ENCODE measurements at places on chromosomes 11 and 22.

GRCh38 chr11:26510164-26510563 is 61.9 kb downstream of the MUC15 start:
- no peak for DNase-seq

- no peak for DNase-seq
These were observed 110.9 kb downstream of the TSPAN18 start for GRCh38 chr11:44837661-44838060.

- DNase-seq: no peak
These were observed 91.5 kb downstream of the PHF21B start for GRCh38 chr22:44918166-44918924.

DNA sequence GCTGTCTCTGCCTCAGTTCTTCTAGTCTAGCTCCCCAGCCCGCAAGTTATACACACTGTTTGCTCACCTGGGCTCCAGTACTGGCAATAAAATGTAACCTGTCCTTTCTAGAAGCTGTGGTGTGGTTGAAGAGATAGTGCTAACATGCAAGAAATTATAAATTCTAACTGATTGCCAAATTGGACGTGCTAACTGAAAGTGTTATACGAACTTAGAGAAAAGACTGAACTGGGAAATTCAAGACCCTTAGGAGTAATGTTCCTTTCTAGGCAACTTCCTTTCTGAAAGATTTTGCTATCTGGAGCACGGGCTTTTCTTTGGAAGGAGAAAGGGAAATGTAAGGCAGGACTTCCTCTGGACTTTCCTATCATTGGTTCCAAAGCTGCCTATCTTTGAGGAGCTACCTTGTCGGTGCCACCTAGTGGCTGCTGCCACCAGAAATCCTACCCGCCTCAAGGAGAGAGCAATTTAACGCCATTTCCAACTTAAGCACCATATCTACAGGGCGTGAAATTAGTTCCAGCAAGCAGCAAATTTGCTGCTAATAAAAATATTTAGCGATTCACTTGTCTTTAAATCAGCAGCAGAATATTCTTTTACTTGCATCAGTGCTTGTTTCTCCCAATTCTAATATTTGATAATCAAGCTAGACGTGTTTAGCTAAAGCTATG is 12.7 kb upstream of the TMEM218 start:
- no peak for DNase-seq

DNA sequence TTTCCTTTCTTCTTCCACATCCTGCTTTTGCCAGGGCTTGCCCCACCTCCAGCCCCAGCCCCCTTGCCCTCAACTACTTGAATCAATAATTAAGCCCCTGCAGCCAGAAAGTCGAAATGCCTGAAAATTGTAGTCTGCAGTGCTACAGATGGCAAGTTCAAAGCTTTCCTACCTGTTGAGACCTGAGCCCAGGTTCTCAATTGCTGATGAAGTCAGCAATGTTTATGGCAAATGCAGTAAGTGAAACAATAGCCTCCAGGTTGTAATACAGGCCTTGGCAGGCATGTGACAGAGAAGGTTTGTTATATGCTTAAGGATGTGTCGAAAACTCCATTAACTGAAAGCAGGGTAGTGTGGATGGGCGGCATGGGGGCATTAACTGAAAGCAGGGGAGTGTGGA is 181.1 kb upstream of the SESN3 start:
- DNase-seq: no peak

DNA sequence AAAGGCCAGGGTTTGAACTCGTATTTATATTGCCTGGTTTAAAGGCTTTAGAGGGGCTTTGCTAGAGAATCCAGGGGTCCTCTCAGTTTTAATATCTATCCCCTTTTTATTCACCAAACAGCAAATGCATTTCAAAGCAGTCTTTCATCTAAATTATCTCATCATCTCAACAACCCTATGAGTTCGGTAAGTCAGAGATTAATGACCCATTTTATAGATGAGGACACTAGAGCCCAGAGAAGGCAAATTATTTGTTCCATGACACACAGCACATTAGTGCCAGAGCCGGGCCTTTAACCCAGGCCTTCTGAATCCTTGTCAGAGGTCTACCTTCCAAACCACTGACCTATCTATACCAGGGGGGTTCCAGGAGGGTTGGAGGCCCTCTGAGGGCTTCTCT is 16.8 kb upstream of the YWHAH start:
- no peak for DNase-seq

DNA sequence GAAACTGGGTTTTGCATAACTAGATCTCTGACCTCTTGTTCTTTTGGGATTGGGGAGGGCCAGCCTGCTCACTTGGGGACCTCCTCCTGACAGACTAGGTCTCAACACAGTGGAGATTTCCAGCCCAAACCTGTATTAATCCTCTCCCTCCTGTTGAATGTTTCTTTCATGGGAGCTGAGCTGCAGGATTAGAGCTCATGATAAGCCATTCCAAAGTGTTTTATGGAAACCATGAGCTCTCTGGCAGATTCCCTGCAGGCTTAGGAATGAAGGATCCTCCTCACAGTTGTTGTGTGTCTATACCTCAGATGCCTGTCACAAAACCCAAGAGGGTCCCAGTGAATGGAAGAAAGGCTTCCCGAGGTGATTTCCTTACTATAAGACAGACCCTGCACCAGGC is 248.4 kb upstream of the B3GAT1 start:
- DNase-seq: no peak

DNA sequence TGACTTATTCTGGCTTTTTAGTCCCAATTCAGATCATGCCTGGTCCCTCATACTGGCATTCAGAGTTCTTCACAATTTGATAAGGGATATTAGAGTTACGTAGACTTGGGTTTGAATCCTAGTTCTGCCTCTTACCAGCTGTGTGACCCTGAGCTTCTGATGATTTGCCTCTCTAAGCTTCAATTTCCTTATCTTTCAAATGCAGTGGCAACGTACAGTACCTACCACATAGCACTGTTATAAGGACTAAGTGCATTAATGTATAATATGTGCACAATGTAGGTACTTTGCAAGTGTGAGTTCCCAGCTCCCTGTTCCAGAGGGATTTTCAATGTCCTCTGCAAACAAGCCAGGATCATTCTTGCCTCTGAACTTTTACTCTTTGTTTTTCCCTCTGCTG is 7.3 kb downstream of the RHOG start:
- no peak for DNase-seq

DNA sequence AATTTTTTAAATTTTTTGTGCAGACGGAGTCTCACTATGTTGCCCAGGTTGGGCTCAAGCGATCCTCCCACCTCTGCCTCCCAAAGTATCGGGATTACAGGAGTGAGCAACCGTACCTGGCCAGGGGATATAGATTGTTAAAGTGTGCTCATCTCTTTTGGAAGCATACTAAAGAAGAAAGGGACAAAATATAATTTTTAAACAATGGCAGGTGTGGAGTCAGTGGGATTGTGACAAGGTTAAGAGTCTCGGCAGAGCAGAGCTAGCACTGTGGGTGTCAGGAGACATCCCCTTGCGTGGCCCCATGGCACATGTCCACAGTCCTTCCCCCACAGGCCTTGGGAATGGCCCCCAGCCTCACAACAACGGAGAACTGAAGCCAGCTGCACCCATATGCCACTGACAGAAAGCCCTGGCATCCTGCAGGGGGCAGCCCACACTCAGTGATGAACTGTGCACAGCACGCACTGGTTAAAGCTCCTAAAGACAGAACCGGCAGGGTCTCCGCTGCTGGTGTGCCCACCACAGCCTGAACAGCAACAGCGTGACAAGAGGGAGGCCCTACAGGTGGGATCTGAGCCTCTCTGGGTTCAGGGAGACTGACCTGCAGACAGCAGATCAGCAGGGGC is 29.9 kb downstream of the SERPIND1 start:
- peak; percentile 70 for DNase-seq

DNA sequence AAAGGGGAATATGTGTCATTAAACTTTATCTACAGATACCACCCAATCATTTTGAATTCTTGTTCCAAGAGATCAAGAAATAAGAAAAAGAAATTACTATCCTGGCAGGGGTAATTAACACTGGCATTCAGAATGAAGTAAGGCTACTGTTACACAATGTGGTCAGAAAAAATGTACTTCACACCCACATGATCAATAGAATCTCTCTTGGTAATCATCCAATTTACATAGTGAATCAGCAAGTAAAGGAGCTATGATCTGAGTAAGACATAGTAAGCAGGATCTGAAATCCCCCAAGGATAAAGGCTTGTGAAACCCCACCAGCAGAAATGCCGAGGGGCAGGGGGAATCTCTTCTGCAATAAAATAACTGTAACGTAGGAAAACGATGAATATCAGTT is 466.5 kb downstream of the FAM181B start:
- DNase-seq: no peak

DNA sequence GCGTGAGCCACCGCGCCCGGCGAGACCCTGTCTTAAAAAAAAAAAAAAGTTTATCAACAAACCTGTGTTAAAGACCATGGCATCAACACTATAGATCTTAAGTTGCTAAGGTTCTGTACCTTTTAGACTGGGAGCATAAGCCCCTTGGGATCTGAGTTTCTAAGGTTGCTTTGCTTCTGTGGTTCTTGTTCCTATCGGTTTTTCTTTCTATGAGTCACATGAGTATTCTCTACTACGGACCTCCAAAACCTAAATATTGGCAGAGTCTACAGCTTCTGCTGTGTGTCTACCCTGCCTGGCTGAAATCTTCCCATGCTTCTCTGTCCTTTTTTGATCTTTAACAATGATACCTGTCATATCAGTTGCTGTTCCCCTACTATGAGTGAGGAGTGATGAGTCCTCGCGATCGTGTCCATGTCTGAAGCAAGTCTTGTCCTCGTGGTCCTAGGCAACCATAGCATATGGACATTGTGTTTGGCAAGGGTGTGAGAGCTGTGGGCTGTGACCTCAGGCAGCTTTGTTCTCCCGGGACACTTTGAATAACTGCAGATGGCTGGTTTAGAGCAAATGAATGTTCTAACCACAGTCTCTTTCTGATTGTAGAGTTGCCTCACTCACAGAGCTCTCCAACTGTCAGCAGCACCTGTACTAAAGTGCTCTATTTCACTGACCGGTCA is 9.0 kb upstream of the DLAT start:
- DNase-seq: no peak
